ENCODE measurements at places on chromosomes 2 and 18.

GRCh38 chr2:201150454-201151020 lies 32.4 kb upstream of the CASP10 start:
- no peak for DNase-seq

DNA sequence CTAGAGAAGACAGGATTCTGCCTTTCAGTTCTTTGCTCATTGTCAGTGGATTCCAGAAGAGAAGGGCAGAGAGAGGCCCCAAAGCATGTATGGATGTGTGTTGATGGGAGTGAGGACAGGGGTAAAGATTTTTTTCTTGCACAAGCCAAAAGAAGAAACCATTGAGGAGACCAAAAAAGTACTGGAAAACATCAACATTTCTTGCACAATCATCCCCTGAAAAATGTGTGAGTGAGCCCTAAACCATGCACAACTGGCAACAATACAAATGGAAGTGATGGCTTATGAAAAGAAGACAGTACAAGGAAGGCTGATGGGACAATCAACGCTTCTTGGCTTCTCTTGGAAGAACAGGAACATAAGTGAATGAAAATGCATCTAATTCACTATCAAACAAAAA lies 5.6 kb upstream of the SMAD7 start:
- no peak for DNase-seq

DNA sequence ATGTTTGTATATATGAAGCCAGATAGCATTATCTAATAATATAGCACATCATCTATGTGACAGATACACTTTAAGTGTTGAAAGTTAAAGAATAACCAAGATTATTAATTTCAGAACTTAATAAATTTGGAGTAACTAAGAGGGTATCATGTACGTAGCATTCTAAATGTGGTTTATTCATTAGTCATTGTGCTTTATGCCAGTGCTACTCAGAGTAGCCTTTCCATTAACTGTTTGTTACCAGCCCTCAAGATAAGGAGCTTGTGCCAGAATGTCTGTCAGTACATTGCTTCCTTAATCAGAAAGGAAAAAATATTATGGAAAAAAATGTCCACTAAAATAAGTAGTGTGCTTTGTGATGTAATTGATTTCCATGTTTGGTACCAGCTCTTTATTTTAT lies 94.9 kb upstream of the TWSG1 start:
- DNase-seq = no peak

GRCh38 chr2:7813541-7814292 lies 868.1 kb upstream of the ID2 start:
- no peak for DNase-seq

GRCh38 chr18:54860941-54861340 lies 32.7 kb downstream of the RAB27B start:
- peak; percentile 15 for DNase-seq

DNA sequence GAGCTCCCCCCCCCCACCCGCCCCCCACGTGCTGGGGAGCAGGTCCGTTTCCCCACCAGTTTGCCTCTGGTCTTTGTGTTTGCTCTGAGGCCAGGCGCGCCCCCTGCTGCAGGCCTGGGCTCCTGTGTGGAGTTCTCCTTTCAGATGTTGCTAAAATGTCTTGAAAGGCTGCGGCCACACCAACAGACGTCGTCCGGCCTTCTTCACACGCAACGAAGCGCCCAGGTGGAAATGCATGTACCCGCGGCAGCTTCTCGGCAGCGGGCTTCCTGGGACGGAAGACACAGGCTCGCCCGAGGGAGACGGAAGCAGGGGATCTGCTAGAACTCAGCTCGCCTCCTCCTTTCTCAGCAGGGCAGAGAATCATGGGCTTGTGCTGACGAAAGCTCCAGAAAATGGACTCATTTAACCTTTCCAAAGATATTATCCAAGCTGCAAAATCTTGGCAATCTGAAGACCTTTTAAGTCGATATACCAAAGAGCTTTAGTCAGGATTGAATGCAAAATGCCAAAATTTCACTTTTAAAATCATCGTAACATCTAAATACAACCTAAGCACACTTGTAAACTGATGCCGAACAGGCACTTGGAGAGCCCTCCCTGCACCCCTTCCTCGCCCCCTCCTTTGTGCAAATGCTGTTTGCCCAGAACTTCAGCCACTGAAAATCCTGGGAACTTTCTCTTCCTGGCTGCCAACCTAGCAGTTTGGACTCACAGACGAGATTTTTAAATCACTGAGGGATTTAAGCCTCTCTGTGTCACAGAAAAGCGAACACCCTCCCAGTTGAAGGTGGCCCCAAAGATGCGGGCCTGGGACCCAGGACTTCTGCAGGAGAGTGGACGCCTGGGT lies 125.5 kb upstream of the ZNF516 start:
- DNase-seq = peak; percentile 94

- DNase-seq = no peak
These were observed 4.6 kb upstream of the ATOH8 start for GRCh38 chr2:85748985-85749875.

GRCh38 chr2:50492477-50492851 lies 539.5 kb downstream of the NRXN1 start:
- peak; percentile 75 for DNase-seq

GRCh38 chr2:236105955-236106607 lies 62.1 kb downstream of the GBX2 start:
- DNase-seq = no peak

- DNase-seq = no peak
These were observed 179.4 kb downstream of the TXNL1 start for GRCh38 chr18:56458770-56459712.

DNA sequence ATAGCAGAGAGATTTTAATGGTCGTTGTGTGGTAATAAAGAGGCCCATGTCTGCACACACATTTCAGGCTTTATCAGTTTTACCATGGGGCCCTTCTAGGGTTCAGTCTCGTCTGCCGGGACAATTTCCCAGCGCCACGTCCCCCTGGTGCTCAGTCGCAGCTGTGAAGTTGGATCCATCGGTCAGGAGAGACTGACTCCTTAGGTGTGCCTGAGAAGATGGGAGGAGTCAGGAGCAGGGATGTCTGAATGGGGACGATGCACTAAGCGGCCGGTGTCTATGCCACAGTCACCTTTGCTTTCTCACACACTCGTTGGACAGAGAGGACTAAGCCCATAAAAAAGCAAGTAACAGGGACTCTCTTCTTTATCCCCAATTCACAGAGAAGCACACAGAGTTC lies 71.4 kb downstream of the TWIST2 start:
- DNase-seq = no peak

- DNase-seq = no peak
These were observed 508.4 kb upstream of the ZEB2 start for GRCh38 chr2:145028101-145028920.

GRCh38 chr2:231886071-231886681 lies 40.0 kb downstream of the NPPC start:
- DNase-seq = peak; percentile 53

GRCh38 chr18:69865776-69866175 lies 81.9 kb downstream of the CD226 start:
- peak; percentile 61 for DNase-seq

DNA sequence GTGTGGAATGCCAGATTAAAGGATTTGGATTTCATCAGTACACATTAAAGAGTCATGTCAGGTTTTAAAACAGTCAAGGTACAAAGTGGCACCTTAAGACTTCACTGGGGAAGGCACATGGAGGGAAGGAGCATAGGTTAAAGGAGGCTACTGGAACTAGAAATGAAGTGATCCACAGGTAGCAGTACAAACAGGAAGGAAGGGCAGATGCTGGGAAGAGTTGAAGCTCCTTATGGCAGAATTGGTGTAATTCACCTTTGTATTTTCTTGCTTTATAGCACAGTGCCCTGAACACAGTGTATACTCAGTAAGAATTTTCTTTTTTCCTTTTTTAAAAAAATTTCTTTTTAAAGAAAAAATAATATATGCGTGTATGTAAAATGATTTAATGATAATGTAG lies 177.1 kb downstream of the BABAM2 start:
- no peak for DNase-seq

GRCh38 chr2:237921967-237922492 lies 44.8 kb upstream of the UBE2F start:
- no peak for DNase-seq

DNA sequence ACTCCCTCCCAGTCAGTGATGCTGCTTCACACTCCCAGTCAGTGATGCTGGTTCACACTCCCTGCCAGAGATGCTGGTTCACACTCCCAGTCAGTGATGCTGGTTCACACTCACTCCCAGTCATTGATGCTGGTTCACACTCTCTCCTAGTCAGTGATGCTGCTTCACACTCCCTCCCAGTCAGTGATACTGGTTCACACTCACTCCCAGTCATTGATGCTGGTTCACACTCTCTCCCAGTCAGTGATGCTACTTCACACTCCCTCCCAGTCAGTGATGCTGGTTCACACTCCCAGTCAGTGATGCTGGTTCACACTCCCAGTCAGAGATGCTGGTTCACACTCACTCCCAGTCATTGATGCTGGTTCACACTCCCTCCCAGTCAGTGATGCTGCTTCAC lies 34.3 kb upstream of the KCNG2 start:
- no peak for DNase-seq

DNA sequence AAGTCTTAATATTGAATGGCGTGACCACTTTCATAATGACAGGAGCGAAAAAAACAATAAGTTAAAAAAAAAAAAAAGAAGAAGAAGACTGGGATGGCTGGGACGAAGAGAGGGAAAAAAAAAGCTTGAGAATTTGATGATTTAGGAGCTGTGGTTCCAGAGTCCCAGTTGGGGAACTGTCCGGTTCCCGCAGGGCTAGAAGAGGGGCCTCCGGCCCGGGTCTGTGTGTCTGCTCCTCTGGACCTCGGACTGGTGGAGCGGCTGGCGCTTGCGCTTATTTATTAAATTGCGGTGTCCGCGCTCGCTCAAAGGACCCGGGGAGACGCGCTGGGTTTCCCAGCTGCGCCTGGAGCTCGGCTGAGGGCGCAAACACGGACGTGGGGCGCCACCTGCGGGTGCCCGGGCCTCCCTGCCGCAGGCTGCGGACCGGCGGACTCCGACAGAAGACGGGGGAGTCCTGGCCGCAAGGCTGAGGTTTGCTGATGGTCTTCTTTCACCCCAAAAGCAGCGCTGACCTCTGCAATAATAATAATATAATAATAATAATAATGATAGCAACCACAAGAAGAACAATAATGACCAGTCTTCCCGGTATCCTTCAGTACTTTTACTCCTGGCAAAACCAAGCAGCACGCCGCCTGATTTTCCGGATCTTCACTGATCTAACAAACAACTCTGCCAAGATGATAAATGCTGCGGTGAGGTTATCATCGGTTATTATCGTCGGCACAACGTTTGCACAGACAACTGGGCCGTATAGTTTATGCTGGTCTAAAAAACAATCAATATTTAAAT lies at the start of gene CBLN2:
CBLN2 (minus strand) TSS at position 251 of the 795 bp plus-strand sequence. CDS start 2,182 bp downstream, outside the sequence.
- DNase-seq = peak; percentile 65

DNA sequence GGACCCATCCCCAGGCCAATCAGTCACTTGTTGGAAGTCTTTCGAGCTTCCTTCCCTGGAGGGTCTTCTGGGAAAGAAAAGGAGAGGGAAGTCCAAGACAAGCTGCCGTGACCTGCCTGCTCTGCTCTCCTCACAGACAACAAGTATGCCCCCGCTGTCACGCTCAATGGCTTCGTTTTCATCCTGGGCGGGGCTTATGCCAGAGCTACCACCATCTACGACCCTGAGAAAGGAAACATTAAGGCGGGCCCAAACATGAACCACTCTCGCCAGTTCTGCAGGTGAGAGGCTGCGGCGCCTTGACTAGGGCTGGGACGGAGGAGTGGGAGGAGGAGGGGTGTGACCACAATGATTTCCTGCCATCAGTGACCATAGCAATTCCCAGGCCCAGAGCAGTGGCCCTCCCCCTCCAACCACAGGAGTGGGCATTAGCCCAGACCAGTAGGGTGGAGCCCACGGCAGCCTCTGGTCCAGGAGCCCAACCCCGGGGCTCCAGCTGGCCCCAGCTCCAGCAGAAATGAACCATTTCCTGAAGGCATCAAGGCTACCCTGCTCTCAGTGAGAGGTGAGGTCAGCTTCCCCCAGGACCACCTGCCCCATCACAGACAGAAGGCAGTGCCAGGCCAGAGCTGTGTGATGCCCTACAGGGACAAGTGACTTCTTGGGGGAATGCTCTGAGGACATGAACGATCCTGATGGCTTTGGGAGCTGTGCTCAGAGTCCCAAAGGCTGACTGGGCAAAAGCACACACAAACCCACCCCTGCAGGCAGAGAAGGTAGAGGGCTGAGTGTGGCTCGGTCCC lies 223.1 kb downstream of the ATAD2B start:
- no peak for DNase-seq

- DNase-seq = no peak
These were observed 208.6 kb downstream of the CMPK2 start for GRCh38 chr2:6657136-6657535.

GRCh38 chr18:6315517-6316331 lies 99.0 kb downstream of the L3MBTL4 start:
- DNase-seq = no peak

DNA sequence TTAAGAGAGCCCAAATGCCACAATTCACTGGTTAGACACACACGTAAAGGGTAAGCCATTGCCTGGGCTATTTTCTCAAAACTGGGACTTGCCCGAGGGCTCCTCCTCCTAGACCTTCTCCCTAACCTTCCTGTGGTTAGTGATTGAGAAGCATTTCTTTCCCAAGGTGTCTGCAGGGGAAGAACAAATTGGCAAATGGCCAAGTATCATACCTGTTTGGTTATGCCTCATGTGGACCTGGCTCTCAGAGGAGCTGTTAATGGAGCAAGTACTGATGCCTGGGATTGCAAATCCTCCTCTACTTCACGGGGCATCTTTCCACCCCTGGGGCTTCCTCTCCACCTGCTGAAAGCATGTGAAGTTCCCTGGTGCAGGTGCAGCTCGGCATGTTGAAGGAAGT lies 187.5 kb upstream of the CYRIA start:
- no peak for DNase-seq

DNA sequence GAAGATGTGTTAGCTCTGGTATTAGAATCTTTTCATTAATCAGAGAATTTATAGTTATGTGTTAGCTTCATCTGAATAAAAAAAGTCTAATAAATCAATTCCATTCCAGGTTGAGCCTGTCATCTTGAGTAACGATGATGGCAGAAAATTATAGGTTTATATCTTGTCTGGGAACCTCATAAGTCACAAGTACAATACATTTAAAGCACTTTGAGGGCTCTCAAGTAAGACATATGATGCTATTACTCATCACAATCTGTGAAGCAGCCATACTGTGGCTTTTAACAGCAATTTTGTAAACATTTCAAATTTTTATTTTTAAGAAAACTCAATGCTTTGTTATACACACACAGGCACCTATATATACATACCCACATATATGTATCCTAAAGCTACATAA lies 484.1 kb upstream of the VRK2 start:
- no peak for DNase-seq

- DNase-seq = no peak
These were observed 409.9 kb downstream of the MTX2 start for GRCh38 chr2:176679061-176679669.

DNA sequence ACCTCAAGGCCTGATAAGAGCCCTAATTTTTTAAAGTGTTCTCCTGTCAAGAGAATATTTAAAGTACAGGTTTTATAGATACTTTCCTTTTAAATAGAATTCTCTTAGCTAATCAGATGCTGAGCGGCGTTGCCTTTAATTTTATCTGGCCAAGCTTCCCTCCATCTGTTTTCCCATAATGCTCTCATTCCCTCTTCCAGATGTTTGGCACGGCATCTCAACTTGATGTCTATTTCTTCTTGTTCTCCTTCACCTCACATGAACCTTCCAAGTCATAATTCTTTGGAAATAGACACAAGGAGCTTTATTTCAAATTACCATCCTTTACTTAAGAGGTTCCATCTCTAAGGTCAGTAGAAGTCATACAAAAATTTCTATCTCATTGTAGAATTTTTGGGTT lies 76.1 kb upstream of the CPO start:
- no peak for DNase-seq

- peak; percentile 37 for DNase-seq
These were observed 80.7 kb upstream of the MEX3C start for GRCh38 chr18:51278045-51278649.
